Colonic mucosa (tissue), 4 donors: ENCODE measurements at places on chromosomes 13 and 19. TPM values are rescaled to one million over a fixed set of nuclear protein-coding genes. Genes with fewer than 3 reads are reported as not detected.

The RHPN2 gene
- total RNA-seq, result 78.3 TPM

The BCKDHA gene
- total RNA-seq, result 31.7 TPM

The KRTDAP gene
- total RNA-seq, result not detected

The GGN gene
- total RNA-seq, result 0.37 TPM

The OVOL3 gene
- total RNA-seq, result not detected

The TMEM59L gene
- total RNA-seq, result 1.4 TPM

The PCSK4 gene
- total RNA-seq, result 5.8 TPM

The SIGLEC14 gene
- total RNA-seq, result 1.1 TPM

The SMIM44 gene
- total RNA-seq, result 6.2 TPM

The HOMER3 gene
- 1.9 TPM for total RNA-seq

The ZNF667 gene
- 1.1 TPM for total RNA-seq

The ELL gene
- total RNA-seq, result 16.3 TPM

The DZIP1 gene
- total RNA-seq, result 2.2 TPM

The AXL gene
- 6.2 TPM for total RNA-seq

The KCNRG gene
- total RNA-seq, result 0.30 TPM

The TMEM255B gene
- total RNA-seq, result 3.0 TPM

The RAB3D gene
- total RNA-seq, result 54.0 TPM

The LGALS7B gene
- not detected for total RNA-seq

The SLITRK1 gene
- not detected for total RNA-seq

The ACP5 gene
- total RNA-seq, result 30.2 TPM

The ZIC5 gene
- total RNA-seq, result not detected

The NLRP11 gene
- total RNA-seq, result not detected

The CGB7 gene
- total RNA-seq, result not detected

The KIR2DL1 gene
- not detected for total RNA-seq

The C19orf18 gene
- total RNA-seq, result 0.27 TPM

The BRSK1 gene
- total RNA-seq, result 0.59 TPM

The DNAAF3 gene
- total RNA-seq, result 1.6 TPM

The NOVA2 gene
- total RNA-seq, result 1.1 TPM

The VSTM1 gene
- total RNA-seq, result not detected

The F10 gene
- total RNA-seq, result 4.1 TPM

The ERICH4 gene
- not detected for total RNA-seq

The ZNF527 gene
- 2.4 TPM for total RNA-seq

The CYP2F1 gene
- not detected for total RNA-seq

The STOML3 gene
- not detected for total RNA-seq

The CARM1 gene
- total RNA-seq, result 75.9 TPM
